ENCODE measurements at places on chromosomes 1 and 21. TPM values are rescaled to one million over a fixed set of nuclear protein-coding genes. Genes with fewer than 3 reads are reported as not detected.

The TNFRSF8 gene
- 39.5 TPM for total RNA-seq

The LORICRIN gene
- not detected for total RNA-seq

The KRTAP7-1 gene
- not detected for total RNA-seq

The GJA8 gene
- not detected for total RNA-seq

DNA sequence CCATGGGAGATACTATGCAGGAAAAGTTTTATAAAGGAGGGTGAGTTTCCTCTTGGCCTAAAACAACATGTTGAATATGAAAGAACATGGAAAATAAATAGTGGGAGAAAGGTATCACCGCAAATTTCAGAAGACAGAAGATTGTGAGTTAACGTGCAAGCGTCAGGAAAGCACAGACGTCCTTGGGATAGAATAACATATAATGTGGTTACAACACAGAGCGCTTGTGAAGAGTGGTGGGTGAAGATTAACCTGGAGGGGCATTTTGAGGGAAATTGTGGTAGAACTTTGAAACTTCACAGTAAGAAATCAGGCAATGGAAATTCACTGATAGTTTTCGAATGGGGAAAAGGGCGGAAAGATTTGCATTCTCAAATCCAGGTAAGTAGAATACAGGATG is 47.3 kb downstream of the NEGR1 start:
- H3K27me3 ChIP-seq, result no peaks in the 10 kb centered on the region
- no peak overlapping the region for H3K4me3 ChIP-seq
- no peak overlapping the region for H3K27ac ChIP-seq
- no peaks in the 10 kb centered on the region for H3K36me3 ChIP-seq

DNA sequence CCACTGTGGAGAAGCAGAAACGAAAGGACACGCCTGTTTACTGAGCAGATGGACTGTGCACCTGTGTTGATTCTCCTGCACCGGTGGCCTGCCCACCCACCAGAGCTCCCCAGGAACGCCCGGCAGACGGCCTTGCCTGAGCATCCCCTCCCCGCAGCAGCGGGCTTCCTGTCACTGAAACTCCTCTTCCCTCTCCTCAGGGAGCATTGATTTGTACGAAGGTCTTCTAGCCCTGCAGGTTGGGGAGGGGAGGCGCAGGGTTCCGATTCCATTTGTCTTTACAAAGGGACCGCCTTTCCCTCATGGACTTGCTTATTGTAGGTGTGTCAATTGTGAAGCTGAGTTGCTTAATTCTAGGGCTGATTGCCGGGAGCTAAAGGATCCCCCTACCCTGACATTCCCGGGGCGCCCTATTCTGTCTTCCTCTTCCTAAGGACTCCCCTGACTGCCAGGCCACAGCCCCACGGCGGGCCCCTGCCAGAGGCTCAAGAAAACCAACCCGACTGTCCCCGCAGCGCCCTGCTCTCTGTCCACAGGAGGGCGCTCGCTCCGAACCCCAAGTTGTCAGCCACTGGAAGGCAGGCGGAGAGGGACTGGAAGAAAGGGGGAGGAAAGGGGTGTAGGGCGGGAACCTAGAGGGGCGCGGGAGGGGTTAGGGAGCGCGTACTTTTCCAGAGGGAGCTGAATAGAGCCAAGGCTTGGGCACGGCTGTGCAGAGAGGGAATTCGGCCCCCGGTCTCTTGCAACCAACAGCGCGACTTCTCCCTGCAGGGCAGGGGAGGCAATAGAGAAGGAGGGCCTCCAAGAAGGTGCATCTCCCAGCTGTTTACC is 2.8 kb downstream of the S100A6 start:
- no peaks in the 10 kb centered on the region for H3K27me3 ChIP-seq
- H3K4me1 ChIP-seq, result peaks cover 67% of the 10 kb centered on the region
- H3K36me3 ChIP-seq, result peaks cover 5% of the 10 kb centered on the region
- H3K27ac ChIP-seq, result peak overlapping the region; percentile 94
- peak overlapping the region; percentile 95 for H3K4me3 ChIP-seq
- peak; percentile 87 for DNase-seq

DNA sequence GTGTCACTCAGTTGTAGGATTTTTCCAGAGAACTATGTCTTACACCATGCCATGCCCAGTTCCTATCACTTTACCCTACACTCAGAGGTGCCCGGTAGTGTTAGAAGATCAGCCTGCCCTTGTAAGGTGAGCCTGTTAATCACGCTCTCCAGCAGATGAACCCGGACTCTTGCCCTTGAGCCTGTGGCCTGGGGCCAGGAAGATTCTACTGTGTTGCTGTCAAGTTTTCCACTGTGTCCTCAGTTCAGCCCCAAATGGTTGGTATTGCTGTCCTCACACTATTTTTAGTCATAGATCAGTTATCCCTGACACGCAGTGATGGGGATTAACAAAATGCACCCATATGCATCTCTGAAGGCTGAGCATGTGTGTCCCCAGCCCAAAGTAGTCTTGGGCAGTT is 105.0 kb upstream of the SPAG17 start:
- no peaks in the 10 kb centered on the region for H3K36me3 ChIP-seq
- no peaks in the 10 kb centered on the region for H3K4me1 ChIP-seq
- H3K27ac ChIP-seq, result no peak overlapping the region
- no peaks in the 10 kb centered on the region for H3K27me3 ChIP-seq

- no peaks in the 10 kb centered on the region for H3K36me3 ChIP-seq
- H3K27me3 ChIP-seq, result no peaks in the 10 kb centered on the region
- no peak overlapping the region for H3K4me3 ChIP-seq
- no peaks in the 10 kb centered on the region for H3K4me1 ChIP-seq
- no peak overlapping the region for H3K27ac ChIP-seq
- no peak for DNase-seq
Measured at GRCh38 chr1:53576866-53577760, 117.9 kb downstream of the DMRTB1 start.

DNA sequence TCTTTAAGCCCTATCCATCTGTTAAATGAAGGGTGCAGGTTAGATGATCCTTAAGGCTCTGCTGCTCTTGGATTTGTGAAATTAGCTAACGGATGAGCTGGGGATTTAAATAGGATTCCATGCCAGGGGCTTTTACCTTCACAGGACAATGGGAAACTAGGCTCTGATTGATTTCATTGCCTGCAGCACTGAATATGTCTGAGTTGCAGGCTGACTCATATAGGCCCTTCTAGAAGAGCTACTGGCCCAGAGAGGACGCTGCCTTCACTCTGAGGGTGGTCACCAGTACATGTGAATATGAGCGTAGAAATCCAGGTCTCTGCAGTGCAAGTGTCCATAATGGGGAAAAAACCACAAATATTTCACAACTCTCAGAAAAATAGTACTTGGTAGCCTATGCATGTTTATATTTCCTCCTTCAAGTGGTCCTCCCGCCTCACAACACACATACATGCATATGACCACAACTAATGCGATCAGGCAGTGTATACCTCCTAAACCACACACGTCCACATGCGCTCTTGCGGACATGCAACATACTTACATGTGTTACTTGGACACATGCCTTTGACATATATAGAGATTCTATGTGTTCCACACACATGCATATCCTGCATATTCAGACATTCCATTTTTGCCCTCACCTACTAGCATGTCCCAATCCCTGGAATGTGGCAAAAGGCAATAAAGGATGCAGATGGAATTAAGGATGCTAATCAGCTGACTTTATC is 233.8 kb upstream of the JUN start:
- peaks cover 5% of the 10 kb centered on the region for H3K36me3 ChIP-seq
- H3K4me1 ChIP-seq, result peaks cover 54% of the 10 kb centered on the region
- no peak overlapping the region for H3K4me3 ChIP-seq
- no peak overlapping the region for H3K27ac ChIP-seq
- DNase-seq, result no peak

All from activated T-cell treated with anti-CD3 and anti-CD28 coated beads, Interleukin-2, amount 50 U/mL, for 72 hours (primary cell).